ENCODE measurements at places on chromosomes 2 and 18.
A peak's percentile ranks its signal among the peaks of the same experiment; 100 is the strongest.

DNA sequence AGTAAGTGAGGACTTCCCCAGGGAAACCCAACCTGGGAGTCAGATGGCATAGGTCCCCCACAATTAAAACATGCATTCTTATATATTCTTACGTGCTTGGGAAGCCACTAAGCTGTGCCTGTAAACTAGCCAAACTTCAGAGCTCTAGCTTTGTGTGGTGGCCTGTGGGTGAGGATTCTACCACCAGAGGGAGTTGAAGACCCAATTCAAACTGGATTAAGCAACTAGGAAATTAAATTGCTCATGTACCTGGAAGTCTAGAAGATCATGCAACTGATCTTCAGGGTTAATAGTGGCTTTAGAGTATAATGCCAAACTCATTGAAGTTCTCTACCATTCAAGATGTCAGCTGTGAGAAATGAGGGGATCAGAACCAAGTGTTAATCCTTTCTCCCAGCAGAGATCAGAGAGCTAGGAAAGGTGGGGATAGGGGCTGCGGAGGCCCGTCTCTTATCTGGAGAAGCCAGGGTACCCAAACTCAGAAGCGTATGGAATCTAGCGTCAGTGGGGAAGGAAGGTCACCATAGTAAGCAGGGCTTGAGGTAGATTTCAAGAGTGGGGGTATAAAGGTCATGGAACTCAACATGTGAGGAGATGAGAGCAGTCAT lies 53.2 kb upstream of the CCDC85A start:
- peak; percentile 39 for DNase-seq

GRCh38 chr2:185665251-185665814 lies 73.3 kb upstream of the FSIP2 start:
- no peak for DNase-seq

DNA sequence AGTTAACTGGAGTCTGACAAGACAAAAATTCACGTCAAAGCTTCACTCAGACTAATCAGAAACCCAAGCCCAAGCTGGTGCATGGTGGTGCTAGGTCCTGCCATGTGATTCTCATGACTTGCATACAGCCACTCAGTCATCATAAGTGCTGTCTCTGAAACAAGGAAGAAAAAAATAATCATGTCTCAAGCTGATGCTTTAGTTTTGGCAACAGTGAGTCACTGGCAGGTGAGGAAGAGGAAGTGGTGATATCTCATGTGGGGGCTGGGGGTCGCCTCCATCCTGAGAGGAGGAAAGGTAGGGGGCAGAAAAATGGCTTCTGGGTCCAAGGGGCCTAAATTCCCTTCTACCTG lies 136.3 kb downstream of the TMEM163 start:
- no peak for DNase-seq

- no peak for DNase-seq
Observed at GRCh38 chr18:42404151-42404550, 449.1 kb downstream of the PIK3C3 start.

GRCh38 chr18:51211552-51211951 lies 14.1 kb upstream of the MEX3C start:
- no peak for DNase-seq

DNA sequence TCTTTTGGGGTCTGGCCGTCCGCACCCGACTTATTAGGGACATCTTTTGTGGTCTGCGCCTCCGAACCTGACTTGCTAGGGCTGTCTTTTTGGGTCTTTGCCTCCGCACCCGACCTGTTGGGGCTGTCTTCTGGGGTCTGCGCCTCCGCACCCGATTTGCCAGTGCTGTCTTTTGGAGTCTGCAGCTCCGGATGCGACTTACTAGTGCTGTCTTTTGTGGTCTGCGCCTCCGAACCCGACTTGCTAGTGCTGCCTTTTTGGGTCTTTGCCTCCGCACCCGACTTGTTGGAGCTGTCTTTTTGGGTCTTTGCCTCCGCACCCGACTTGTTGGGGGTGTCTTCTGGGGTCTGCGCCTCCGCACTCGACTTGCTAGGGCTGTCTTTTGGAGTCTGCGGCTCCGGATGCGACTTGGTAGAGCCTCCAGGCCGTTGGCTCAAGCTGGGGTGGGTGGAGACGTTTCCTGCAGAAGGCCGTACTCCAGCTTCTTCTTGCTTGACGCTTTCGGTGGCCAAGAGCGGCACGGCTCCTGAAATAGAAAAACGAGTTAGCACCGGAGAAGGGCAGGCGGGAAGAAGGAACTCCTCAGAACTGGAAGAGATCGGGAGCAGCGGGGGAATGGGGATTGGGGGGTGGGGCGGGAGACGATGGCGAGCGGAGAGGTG lies 498 bp downstream of the TGOLN2 start:
- peak; percentile 22 for DNase-seq

GRCh38 chr2:76073992-76074604 lies 363.4 kb upstream of the GCFC2 start:
- DNase-seq, result no peak
